ENCODE measurements at places on chromosomes 1 and 21. TPM values are rescaled to one million over a fixed set of nuclear protein-coding genes. Genes with fewer than 3 reads are reported as not detected.

OSCP1 gene
- total RNA-seq: 15.1 TPM

CELSR2 gene
- 13.8 TPM for total RNA-seq

RHCE gene
- total RNA-seq: 0.32 TPM

HEYL gene
- 2.3 TPM for total RNA-seq

KCNK2 gene
- 12.5 TPM for total RNA-seq

CYB561D1 gene
- total RNA-seq: 6.6 TPM

DNA sequence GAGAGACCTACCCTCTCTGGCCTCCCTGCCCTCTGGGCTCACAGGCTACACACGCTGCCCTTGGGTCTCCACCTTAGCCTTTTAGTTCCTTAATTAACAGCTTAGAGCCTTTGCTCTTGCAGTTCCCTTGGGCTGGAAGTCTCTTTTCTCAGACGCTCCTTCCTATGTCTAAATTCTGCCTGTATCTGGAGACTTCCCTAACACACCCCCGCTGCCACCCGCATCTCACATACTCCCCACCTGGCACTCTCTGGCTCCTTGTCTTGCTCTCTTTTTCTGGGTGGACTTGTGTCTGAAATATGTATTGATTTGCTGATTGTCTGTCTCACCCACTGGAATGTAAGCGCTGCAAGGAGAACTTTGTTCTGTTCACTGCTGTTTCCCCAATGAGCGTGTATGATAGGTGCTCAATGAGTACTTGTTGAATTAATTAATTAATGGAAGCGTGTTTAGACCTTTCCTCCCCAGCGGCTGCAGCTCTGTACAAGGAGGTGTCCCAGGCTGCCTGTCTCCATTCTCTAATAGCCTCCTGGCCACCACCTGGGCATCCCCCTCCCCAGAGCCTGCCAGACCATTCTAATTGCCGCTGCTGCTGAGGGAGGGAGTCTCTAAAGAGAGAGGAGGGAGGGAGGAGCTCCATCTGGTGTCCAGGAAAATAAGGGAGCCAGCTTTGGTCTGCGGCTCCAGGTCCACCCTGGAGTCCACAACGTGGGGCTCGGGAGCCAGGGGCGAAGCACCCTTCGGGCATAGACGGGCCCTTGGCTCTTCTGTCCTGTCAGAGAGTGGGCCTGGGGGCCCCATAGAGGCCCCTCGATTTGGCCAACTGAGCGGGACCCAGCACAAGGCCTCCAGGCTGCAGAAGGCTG, 95.4 kb downstream of the RNF220 start:
- DNase-seq: no peak

- no peak for DNase-seq
Measured at GRCh38 chr1:116127848-116128540, 16.8 kb downstream of the MAB21L3 start.

GRCh38 chr1:171850651-171851350, 9.5 kb downstream of the DNM3 start:
- no peak for DNase-seq

GRCh38 chr1:206951318-206952100, 5.2 kb upstream of the PIGR start:
- no peak for DNase-seq

DNA sequence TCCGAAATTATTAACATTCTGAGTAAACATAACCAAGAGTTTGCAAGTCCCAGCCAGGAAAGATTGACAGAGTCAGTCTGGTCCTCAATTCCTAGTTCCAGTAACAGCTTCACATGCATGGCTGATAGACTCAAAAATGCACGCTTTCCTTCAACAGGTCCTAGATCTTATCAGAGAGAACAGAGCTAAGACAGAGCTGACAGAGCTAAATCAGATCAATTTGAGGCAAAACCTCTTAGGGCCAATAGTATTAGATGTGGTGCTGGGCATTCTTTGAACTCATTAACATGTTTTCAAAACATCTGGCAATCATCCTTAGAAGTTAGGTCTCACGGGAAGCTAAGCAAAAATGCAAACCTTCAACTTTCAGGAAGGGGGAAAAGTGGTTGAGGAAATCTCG, 114.0 kb downstream of the GREM2 start:
- DNase-seq: no peak

DNA sequence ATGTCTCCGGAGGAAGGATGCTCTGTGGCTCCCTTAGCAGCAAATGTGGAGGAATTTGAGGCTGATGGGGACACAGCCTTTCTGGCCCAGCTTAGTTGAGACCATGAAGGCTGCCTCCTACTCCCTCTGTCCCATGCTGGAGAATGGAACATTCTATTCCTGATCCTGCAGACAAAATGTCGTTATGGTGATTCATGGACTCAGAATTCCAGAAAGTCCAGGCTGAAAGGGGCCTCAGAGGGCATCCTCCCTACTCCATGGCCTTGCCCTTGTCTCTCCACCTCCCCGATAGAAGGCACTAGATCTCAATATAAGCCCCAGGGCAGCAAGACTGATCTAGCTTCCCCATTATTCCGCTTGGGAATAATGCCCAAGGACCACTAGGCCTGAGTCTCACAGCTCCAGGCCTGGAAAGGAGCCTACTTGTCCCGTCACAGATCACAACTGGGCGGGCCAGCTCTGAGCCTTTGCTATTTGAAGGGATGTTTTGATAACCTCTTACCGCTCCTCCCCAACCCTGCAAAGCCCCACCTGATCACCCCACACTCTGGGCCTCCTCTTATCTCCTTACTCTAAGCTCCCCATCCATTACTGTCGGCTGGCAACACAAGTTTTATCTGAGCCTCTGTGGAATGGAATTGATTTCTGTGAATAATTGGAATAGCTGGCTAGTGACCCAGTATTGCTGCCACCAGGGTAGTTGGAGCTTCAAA, 52.8 kb upstream of the TRABD2B start:
- DNase-seq: no peak

DNA sequence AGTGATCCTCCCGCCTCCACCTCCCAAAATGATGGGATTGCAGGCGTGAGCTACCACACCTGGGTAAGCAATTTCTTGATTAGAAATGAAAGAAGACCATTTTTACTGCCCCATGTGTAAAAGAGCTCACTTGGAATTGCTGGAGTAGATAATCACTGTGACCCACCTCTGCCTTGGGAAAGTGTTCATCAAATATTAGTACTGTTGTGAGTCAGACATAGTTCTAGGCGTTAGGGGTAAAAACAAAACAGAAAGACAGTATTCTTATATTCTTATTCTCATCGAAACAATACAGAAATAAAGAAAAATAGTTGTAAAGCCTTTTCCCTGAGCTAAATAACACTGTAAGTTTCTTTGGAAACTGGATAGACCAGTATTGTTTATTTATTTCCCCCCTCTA, 36.2 kb downstream of the CELF3 start:
- DNase-seq: no peak

GRCh38 chr1:22557341-22557950, 5.8 kb upstream of the EPHA8 start:
- no peak for DNase-seq

DNA sequence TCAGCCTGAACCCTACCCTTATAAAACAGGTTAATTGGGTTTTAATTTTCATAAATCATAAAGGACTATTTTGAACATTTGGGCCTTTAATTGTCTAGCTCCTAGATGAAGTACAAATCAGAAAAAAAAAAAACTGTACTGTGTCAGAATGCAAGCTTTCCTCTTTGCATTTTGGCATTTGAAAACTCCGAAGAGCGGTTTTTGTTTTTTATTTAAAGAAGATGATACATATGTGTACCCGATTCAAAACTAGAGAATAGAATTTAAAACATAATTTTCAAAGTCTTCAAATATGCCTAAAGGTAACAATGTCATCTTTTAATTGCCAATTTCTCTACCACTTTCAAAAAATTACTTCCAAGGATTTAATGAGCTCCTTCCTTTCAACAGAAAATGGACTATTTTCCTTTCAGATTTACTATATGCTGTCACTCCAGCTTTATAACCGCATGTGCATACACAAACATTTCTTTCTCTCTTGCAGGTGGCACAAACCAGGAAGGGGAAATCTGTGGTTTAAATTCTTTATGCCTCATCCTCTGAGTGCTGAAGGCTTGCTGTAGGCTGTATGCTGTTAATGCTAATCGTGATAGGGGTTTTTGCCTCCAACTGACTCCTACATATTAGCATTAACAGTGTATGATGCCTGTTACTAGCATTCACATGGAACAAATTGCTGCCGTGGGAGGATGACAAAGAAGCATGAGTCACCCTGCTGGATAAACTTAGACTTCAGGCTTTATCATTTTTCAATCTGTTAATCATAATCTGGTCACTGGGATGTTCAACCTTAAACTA, 33.7 kb downstream of the MRPL39 start:
- DNase-seq: no peak

GRCh38 chr1:15678578-15678977, 5.5 kb upstream of the PLEKHM2 start:
- DNase-seq: no peak

GRCh38 chr1:219917851-219918466, 10.4 kb downstream of the SLC30A10 start:
- no peak for DNase-seq

DNA sequence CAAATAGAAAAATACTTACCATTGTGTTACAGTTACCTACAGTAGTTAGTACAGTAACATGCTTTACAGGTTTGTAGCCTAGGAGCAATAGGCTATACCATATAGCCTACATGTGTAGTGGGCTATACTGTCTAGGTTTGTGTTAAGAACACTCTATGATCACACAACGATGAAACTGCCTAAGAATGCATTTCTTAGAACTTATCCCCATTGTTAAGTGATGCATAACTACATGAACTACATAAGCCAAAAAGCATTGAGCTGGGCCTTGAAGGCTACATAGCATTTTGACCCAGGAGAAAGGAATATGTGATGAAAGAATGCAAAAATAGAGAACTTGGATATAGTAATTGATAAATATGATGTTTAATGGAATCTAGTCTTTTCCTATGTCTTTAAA, 46.4 kb upstream of the JUN start:
- DNase-seq: no peak

GRCh38 chr1:183418696-183419095, 516 bp upstream of the NMNAT2 start:
- no peak for DNase-seq

DNA sequence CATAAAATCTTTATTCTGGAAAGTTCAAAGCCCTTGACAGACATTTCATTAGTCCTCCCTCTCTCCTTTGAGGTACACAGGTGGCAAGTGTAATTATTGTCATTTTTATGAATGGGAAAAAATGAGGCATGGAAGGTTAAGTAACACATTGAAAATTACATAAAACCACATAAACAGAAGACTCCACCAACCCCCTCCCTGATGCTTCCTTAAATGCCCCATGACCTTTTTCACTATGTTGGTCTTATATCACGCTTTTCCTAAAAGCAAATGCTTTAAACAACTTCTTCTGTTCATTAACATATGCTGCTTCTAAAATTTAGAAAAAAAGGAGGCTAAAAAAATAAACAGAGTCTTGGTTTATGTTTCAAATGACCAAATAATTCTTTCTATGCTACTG, 648.4 kb downstream of the PTPRC start:
- no peak for DNase-seq
